Amniotic stem cell (primary cell): ENCODE measurements at places on chromosomes 3 and 15.

DNA sequence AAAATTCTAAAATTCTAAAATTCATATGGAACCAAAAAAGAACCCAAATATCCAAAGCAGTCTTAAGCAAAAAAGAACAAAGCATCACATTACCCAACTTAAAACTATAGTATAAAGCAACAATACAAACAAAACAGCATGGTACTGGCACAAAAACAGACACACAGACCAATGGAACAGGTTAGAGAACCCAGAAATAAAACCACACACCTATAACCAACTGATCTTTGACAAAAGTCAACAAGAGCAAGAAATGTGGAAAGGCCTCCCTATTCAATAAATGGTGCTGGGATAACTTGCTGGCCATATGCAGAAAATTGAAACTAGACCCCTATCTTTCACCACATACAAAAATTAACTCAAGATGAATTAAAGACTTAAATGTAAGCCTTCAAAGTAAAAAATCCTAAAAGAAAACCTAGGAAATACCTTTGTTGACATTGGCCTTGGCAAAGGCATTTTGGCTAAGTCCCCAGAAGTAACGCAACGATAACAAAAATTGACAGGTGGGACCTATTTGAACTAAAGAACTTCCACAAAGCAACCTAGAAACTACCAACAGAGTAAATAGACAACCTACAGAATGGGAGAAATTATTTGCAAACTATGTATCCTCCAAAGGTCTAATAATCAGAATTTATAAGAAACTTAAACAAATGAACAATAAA, 56.9 kb downstream of the TTBK2 start:
- no peak for DNase-seq

DNA sequence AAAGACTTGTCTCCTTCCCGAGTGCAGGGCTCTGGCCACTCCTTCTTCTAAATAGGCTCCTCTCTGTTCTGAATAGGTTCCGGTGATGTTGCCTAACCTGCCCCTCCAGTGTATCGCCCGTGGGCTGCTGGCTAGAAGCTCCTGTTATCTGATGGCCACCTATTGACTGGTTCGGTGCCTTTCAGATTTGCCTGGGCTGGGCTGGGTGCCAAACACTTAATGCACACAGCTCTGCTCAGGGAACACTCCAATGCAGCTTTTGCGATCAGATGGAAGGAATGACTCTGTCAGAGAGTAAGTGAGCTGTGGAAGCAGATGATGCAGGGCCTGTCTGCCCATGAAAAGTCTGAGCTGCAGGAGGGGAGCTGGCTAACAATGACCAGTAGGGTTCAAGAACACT, 112.9 kb downstream of the CORO2B start:
- DNase-seq = no peak

DNA sequence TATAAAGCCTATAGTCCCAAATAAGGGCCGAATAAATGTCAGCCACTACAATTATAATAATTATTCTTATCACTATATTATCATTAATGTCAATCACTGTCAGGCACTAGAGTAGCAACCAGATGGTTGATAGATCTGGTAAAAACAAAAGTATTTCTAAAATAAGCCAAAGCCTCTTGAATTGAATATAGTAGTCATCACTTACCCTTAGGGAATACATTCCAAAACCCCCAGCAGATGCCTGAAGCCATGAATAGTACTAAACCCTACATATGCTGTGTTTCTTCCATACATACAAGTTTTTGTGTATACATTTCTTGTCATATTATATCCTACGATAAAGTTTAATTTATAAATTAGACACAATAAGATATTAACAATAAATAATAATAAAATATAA, 59.1 kb downstream of the LRRC3B start:
- DNase-seq = no peak

GRCh38 chr3:80537680-80538079, 769.9 kb upstream of the ROBO1 start:
- DNase-seq = no peak

- DNase-seq = no peak
These were observed 110.8 kb upstream of the RAD18 start for GRCh38 chr3:9074079-9074478.

DNA sequence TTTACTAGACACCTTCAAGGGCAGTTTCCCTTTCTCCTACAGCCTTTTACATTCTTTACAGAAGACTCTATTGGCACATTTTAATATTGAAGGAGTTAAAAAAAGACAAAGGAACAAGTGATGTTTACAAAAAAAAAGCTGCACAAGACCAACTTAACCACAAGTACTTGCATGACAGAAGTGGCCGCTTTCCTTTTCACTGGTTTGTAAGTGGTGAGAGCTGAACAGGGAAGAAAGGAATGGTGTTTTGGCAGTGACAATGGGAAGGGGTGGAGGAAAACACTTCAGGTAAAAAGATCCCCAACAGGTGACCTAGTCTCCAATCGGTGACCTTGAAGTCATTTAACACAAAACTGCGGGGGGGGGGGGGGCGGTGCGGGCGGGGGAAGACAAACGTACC, 1.1 kb downstream of the WDR72 start:
- DNase-seq = no peak

- DNase-seq = no peak
These were observed 6.6 kb upstream of the RHCG start for GRCh38 chr15:89502867-89503595.

- DNase-seq = no peak
These were observed 43.5 kb upstream of the ETV5 start for GRCh38 chr3:186152361-186152798.

DNA sequence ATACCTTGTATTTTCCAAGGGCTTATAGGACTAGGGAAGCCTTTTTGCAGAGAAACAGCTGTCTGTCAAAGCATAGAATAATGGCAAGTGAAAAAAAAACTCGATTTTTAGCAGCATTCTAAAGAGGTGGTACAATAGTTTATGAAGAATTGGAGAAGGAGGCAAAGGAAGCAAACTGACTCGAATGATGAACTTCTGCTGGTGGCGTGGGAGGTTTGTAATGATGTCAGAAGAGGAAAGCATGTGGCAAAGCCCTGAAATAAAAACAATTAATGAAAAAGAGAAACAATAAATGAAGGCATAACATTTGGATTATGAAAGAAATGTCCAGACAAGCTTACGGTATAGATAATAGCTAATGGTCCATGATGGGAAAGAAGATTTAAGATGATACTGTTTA, 77.5 kb downstream of the RARB start:
- no peak for DNase-seq

GRCh38 chr3:19149368-19149767, 1.1 kb downstream of the KCNH8 start:
- DNase-seq = no peak
